ENCODE measurements at places on chromosomes 6 and 20.

DNA sequence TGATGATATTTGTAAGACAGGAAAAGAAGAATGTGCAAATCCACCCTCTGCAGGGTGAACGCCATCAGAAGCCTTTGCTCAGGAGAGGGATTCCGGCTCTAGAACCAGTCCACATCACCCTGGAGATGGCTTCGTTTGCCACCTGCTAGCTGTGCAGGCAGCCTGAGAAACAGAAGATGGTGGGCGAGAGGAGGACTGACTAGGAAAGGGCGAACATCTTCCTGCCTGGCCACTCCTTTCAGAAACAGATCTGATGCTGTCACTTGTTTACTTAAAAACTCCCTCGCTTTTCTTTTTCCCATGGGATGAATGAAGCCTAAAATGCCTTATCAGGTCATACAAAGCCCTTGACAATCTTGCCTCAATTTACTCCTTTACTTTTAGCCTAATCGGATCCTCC is 1.2 kb downstream of the PTPRA start:
- no peak for DNase-seq

DNA sequence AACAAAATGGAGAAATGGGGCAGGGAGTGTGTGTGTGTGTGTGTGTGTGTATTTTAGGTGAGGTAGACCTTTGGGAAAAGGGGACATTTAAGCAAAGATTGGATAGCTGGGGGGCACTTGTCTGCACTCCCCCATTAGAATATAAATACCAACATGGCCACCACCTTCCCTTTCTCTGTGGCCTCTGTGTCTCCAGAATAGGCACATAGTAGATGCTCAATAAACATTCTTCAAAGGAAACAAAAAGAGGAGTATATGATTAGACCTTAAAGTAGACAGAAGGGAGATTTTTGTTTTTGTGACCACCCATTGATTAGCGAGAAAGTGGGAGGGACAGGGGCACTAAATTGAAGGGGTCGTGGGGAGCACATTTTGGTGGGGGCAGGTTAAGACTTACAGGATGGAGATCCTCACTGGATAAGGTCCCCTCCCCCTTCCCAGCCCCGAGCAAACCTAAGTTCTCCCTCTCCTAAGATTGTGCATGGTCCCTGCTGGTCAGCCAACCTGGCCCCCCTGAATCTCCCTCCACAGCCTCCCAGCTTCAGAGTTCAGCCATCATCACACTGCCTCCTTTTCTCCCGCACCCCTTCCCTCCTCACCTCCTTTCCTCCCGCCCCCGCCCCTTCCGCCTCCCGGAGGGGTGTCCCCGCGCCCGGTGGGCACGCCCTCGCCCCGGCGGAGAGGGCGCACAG is 514 bp upstream of the TSHZ2 start:
- DNase-seq, result no peak

DNA sequence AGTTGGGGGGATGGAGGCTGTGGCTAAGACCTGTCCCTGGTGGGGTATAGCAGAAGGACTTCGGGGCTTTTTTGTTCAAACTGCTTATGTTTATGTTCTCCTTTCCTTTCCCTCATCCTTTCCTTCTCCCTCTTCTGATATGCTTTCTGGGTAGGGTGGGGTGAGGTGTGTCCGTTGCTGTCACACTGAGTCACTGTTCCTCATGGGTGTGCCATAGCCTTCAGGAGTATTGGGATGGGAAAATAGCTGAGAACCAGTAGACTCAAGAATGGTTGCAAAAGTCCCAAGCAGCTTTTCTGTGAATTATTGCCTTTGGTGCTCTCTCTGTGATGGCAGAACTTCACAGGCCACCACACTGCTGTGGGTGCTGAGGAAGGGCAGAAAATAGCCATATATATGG is 39.6 kb downstream of the TPD52L1 start:
- no peak for DNase-seq

GRCh38 chr6:132392270-132392646 is 9.0 kb downstream of the MOXD1 start:
- DNase-seq, result no peak

GRCh38 chr6:157556144-157556645 is 175.2 kb downstream of the ZDHHC14 start:
- no peak for DNase-seq

GRCh38 chr6:148144917-148145521 is 197.6 kb upstream of the SASH1 start:
- DNase-seq, result peak; percentile 50

- no peak for DNase-seq
These were observed 125.2 kb downstream of the AFG1L start for GRCh38 chr6:108419934-108420609.

GRCh38 chr6:84618046-84618752 is 146.2 kb downstream of the TBX18 start:
- no peak for DNase-seq

DNA sequence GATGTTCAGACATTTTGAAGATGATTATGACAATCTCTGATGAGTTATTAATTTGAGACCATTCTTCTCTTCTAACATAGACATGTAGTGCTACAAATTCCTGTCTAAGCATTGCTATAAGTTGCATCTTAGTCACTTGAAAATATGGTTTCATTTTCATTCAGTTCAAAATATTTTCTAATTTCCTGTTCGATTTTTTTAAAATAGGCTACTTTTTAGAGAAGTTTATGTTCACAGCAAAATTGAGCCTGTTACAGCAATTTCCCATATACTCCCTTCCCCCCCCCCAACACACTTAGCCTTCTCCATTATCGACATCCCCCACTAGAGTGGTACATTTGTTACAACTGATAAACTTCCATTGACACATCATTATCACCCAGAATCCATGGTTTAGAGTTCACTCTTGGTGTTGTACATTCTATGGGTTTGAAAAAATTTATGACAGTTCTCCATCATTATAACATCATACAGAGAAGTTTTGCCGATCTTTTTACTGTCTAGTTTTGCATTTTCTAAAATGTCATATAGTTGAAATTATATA is 31.2 kb downstream of the PLAGL1 start:
- DNase-seq, result no peak

DNA sequence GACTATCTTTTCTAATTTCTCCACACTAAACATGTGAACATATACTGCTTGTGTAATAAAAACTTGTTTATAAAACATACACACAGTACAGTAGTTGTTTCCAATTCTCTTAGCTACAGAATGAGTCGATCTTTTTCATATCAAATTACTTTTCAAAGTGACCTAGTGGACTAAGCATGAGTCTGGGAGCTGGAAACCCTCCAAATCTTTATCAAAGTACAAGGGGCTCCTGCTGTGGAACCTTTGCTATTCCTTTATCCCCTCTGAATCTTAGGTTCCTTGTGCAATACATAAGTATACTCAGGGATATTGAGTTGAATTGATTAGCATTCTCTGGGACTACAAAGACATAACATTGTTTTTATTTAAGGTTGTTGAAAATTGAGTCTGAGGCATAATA is 48.7 kb upstream of the TAB2 start:
- DNase-seq, result no peak

DNA sequence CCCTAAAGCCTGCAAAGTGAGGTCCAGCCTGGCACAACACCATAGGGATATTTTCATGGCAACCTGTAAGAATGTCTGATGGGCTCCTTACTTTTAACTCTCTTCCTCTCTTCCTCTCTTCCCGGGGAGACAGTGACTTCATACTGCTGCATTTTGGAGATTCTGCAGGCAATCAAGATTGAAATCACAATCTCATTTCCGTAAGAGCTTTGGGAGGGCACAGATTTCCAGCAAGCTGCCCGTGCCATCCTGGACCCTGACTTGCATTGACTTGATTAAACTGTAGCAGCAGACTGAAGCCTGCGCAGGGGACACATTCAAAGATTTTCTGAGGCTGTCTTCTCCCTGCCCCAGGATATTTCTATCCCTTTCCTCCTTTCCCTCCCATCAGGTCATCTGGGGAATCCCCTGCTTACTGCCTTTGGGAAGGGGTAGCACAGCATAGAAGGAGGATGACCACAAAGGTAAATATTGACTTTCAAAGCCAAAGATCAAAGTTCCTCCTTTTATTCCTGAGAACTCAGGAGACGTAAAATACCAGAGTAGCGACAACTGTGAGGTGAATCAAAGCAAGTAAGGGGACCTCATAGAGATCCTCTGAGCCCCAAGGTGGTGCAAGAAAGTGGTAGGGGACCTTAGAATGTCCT is 504.0 kb upstream of the ARID1B start:
- no peak for DNase-seq

DNA sequence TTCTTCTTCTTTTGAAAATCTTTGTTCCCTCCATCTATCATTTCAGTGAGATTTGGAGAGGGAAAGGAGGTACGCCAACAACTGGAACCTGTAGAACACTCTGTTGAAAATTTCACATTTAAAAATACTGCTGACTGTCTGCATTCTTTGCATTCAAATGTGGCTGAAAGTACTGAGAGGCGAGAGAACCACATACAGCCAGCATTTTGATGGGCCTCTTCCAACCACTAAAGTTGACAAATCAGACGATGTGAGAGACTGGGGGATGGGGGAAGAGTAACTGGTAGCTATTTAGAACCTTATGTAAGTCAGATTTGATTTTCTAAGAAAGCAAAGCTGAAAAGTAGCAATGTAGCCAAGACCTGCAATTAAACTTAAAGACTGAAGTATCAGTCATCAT is 77.5 kb downstream of the FKBP5 start:
- no peak for DNase-seq

- no peak for DNase-seq
These were observed 99.5 kb upstream of the IYD start for GRCh38 chr6:150269130-150269856.

- no peak for DNase-seq
These were observed 7.4 kb upstream of the SLC23A2 start for GRCh38 chr20:5008759-5009158.

GRCh38 chr6:136952714-136953260 is 30.7 kb downstream of the SLC35D3 start:
- no peak for DNase-seq

DNA sequence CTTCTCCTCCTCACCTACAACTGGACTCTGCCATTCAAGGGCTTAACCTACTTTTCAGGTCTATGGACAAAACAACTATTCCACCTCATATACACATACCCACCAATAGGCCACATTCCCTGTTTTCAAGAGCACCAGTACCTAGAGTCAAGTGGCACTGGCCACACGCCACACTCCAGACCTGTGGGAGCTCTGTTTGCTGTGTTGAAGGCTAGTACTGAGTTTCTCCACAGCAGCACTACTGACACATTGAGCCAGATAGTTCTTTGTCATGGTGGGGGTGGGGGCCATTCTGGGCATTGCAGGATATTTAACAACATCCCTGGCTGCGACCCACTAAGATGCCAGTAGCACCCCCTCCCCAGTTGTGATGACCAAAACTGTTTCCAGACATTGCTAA is 84.1 kb downstream of the RALGAPA2 start:
- no peak for DNase-seq

DNA sequence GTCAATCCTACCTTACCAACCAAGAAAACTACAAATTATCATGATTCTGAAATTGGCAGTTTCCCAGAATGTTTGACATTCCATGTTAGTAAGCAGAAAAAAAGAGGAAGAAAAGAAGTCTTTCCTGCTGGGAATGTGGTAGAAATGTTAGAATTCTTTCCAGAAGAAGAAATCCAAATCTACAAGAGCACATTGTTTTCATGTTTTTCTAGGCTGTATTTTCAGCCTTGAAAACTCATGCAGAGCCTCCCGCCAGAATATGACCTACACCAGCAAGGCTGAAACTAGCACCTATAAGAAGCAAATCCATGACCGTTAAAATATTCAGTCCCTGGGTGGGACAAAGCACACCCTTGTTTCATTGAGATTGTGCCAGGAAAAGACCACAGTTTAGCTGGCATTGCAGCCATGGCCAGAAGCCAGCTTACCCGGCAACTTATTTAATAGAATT is 259.4 kb downstream of the GJA1 start:
- DNase-seq, result no peak

- no peak for DNase-seq
These were observed 226.1 kb downstream of the QKI start for GRCh38 chr6:163640641-163641040.

DNA sequence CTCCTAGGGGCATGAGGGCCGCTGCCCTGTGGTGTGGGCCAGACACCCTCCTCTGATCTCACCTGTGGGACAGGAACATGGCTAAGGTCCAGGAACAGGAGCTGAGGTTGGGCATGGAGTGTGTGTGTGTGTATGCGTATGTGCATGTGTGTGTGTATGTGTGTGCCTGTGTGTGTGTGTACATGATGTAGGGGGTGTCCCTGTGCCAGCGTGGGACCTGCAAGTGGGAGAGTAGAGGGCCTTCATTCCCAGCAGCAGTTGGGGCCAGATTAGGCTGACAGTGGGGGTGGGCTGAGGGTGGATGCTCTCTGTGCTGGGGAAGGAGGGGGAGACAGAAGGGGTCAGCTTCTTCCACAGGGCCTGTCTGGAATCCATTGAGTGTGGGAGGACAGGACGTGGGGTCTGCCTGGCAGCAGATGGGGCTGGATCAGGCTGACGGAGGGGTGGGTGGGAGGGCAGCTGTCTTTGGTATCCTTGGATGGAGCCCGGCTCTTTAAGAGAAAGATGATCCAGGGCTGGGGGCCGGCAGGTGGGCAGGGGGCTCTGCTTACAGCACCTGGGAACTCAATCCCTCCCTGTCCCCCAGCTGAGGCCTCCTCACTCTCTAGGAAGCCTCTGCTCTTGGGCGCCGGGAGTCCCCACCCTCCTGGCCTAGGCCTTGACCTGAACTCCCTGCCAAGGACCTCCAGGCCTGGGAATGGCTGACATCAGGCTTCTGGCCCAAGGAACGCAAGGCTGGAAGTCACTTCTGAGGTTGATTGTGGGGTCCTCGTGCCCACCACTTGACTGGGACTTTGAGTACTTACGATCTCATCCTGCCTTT is 44.0 kb downstream of the SPDEF start:
- DNase-seq, result no peak

DNA sequence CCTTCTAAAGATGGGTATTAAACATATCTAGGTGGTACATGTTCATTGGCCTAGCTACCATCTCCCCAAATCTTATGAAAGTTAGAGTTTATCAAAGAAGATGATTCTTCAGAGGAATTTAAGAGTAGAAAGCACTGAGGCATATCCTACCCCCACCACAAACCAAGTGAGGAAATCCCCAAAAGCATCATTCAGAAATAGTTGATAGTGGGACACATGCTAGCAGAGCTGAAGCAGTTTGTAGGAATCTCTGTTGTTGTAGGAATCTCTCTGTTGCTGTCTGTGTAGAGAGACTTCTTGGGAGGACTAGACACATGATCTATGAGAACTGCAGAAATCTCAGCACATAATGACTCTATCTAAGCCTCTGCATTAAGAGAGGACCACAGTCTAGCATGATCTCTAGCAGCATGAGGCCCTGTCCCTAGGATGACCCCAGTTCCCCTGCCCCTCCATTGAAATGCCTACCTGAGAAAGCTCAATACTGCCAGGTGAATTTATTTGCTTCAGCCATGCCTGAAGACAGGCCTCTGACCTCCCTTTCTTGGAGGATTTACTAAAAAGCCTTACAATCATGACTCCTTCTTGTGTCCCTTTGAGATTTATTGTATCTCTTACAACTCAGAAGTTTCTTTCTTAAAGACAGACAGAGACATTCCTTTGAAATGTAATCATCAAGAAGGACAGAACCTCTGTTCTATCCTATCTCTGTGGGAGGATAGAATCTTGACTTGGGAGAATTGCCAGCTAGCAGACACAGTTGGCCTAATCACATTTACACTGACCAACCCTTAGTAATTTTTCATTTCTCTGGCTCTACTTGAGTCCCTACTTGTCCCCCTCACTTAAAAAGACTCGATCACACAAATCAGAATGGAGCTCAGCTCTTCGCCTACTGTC is 582.4 kb downstream of the PHF3 start:
- DNase-seq, result no peak

Measured in mesothelial cell of epicardium (in vitro differentiated cells).